Central memory CD4-positive, alpha-beta T cell (primary cell): ENCODE measurements at places on chromosomes 1 and 21.

DNA sequence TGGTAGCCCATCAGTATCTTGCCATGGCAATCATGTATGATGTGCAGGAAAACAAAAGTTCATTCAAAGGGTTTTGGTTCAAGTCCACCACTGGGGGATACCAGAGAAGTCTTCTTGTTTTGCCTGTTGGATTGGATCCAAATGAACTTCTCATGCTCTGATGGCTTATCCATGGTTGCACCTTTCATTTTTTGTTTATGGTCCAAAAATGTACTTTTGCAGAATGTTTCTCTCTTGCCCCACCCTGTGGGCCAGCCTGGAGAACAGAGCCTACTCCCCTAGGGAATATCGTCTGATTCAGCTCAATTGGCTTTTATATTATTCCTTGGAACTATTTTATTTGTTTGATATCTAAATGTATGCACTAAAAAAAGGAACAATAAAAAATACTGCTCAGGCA, 20.1 kb upstream of the CLCA1 start:
- no peak for DNase-seq

GRCh38 chr1:40300651-40301050, 16.4 kb downstream of the COL9A2 start:
- no peak for DNase-seq

DNA sequence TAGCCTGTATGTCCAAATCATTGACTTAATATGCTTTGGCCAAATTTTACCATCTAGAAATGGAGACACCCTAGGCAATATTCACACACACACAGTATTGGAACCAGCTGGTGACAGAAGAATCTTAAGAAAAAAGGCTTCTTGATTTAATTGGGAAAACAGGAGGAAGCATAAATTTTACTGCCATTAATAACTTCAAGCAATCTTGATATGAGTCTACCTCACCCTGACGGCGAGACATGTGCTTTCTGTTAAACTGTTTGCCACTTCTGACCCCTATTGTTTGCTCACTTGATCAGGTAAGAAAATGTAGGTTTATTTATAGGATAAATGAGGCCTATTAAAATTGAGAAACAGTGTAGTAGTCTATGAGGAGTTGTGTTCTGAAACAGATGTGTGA, 73.2 kb downstream of the KIFAP3 start:
- DNase-seq, result no peak

GRCh38 chr1:196183941-196184340, 424.3 kb downstream of the KCNT2 start:
- DNase-seq, result no peak

DNA sequence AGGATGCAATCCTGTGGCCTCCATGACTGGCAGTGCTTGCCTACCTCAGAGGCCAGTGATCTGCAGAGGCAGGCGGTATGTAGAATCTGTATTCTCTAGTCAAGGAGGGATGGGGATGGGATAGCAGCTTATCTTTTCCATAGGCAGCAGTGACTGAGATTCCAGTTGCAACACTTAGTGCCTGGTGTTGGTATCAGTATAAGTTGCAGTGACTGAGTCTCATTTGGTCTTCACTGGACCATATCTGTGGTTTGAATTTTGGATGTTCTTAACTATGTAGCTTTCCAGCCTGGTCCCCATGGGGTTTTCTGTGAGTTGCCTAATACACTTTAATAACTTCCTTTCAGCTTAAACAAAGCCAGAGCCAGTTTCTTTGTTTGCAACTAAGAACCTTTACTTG, 16.5 kb downstream of the DYRK1A start:
- no peak for DNase-seq

DNA sequence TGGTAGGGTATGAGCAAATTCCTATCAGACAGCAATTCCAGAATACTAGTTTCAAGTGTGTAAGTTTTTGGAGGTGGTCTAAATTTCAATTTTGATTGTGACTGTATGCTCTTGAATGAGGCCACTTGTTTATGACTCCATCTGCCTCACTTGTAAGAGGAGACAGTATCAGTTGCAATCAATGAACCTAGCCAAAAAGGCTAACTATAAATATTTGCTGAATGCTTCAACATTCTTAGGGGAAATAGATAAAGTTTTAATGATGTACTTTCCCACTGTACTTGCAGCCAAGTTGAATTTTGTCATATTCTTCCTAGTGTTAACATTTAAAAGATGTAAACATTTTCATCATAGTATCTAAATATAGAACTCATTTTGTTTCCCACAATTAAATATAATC, 32.1 kb upstream of the RWDD3 start:
- DNase-seq, result no peak

- DNase-seq, result no peak
These were observed 48.1 kb upstream of the BACH1 start for GRCh38 chr21:29250636-29251035.

DNA sequence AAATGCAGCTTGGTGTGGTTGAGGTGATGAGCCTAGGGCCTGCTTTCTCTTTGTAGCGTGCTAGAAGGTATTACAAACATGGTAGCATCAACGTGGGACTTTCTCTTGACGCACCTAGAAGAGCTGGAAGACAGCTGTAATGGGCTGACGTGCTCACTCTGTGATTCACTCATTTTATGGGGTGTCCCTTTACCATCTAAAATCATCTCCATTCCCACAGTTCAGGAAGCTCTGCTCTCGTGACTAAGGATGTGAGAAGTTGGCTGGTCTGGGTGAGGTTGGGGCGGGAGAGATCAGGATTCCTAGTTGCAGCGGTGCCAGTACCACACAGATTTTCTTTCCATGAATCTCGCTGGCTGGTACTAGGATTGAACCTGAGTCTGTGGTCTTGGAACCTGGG, 4.2 kb downstream of the HTR6 start:
- no peak for DNase-seq

DNA sequence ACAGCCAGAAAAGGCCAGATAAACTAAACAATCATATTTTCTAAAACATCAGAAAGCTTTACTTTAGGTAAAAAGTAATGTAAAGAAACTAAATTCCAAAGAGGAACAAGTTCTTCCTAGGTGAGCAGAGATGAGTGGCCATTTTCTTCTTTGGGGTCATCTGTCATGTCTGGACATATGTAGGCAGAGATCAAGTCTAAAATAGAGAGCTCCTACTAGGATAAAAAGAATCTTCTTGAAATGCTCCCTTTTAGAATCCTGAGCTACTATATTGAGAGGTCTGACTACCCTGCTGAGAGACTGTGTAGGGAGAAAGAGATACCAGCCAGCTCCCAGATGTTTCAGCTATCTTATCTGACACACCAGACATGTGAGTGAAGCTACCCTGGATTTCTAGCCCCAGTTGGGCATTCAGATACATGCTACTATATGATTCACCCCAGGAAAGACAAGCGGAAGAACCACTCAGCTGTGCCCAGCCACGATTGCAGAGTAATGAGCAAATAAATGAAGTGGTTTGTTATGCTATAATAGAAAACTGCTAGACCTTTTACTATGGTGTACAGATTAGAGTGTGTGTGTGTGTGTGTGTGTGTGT, 80.1 kb downstream of the TTLL7 start:
- no peak for DNase-seq
